ENCODE measurements at places on chromosomes 12 and 14. TPM values are rescaled to one million over a fixed set of nuclear protein-coding genes. Genes with fewer than 3 reads are reported as not detected.

Gene OR6C74
- not detected for total RNA-seq

Gene TAPBPL
- total RNA-seq: 25.6 TPM

DNA sequence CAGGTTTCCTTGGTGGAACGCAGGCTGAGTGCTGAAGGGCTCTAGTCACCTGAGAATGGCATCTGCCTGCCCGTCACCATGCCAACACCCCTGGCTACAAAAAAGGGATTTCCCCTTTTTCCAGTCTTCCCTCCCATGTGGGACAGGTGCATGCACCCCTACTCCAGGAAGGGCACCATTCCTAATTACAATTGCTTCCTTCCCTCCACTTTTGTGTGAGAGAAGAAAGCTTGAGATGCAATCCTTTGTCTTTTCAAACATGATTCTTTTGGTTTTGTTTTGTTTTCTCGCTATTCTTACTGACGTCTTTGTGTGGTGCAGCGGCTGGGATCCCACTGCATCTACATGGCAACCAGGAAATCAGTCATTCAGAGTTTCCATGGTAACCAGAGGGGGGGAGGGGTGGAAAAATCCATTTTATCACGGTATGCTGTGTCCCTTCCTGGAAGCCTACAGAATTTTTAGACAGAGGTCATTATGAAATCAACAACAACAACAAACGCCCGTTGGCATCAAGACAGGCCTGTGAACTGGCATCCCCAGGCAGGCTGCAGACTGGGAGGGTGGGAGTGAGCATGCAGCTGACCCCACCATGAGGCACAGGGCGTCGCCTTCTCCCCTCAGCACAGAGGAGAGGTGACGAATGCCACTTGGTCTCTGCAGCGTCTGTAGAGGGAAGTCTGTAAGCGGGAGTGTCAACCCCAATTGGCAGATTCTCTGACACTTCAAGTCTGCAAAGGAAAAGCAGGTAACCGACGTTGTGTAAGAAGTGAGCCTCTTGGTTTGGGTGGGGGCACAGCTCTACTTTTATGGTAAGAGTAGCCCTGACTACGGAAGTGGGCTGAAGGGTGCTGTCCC is 13.6 kb upstream of the GNG2 start:
- DNase-seq: peak; percentile 33

Gene HNF1A
- total RNA-seq: not detected

Gene GSC
- total RNA-seq: not detected

- DNase-seq: no peak
Measured at GRCh38 chr12:80902711-80903110, 35.0 kb downstream of the LIN7A start.

All from esophagus squamous epithelium (tissue), 5 donors.